Stimulated activated CD4-positive, alpha-beta T cell treated with anti-CD3 and anti-CD28 coated beads, TNF-alpha, amount 100 ng/mL, for 4 hours (primary cell): ENCODE measurements at places on chromosomes 5 and 9.

- no peak for DNase-seq
These were observed 593 bp downstream of the GM2A start for GRCh38 chr5:151253605-151253950.

GRCh38 chr5:110752953-110753352, 14.1 kb downstream of the SLC25A46 start:
- DNase-seq = no peak

DNA sequence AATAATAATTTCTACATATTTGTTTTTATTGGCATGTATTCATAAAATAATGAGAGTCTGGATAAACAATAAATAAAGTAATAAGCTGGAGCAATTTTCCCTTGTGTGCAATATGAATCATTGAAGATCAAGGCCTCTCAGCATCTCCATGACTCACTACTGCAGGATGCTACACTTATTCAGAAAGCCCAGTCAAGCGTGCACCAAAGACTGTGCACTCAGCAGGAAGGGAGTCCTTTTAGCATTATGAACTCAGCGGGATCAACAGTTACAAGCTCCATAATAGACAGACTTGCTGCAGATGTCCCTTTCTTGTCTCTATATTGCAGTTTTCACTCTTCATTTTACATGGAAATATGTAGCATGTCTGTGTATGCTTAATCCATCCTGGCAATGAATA, 485.3 kb downstream of the CDH9 start:
- DNase-seq = no peak

DNA sequence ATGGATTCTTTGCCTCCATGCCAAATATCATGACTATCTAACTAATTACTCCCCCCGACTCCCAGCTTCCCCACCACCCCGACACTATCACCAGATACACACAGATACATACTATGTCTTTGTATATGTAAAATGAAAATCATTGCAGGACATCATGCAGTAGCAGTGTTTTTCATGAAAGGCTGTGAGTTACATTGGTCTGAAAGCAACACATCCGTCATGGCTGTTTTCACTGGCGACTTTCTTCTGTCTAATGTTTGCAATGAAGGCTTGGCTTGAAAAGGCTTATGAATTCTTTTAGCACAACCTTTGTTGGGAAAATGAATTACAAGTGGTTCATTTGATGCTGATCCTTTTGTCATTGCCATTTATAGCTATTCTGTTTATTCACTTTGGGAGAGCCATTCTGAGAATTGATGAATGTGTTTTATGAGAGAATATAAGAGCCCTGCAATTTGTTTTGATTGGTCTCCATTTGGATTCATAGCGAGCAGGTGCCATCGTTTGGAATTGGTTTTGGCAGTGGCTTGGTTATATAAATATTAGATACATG, 103.4 kb downstream of the PIP5K1B start:
- no peak for DNase-seq
